Caco-2 (cell line): ENCODE measurements at places on chromosomes 12 and 14.

DNA sequence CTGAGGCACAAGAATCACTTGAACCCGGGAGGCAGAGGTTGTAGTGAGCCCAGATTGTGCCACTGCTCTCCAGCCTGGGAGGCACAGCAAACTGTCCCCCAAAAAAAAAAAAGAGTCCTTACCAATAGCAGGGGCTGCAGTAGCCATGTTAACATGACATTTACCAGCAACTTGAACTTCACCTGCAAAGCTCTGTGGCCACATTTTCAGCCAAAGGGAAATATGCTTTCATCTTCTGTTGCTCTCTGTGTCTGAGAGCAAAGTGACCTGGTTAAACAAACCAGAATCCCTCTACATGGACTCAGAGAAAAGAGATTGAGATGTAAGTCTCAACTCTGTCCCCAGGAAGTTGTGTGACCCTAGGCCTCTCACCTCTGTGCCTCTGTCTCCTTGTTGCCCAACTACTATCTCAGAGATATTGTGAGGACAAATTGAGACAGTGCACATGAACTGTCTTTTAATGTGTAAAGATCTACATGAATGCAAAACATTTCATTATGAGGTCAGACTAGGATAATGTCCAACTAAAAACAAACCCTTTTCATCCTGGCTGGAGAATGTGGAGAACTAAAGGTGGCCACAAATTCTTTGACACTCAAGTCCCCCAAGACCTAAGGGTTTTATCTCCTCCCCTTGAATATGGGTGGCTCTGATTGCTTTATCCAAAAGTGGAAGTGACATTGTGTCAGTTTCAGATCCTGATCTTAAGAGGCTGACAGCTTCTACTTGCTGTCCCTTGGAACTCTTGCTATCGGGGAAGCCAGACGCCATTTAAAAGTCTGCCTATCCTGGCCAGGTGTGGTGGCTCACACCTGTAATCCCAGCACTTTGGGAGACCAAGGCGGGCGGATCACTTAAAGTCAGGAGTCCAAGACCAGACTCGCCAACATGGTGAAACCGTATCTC lies 24.7 kb upstream of the P2RX4 start:
- DNase-seq, result no peak

DNA sequence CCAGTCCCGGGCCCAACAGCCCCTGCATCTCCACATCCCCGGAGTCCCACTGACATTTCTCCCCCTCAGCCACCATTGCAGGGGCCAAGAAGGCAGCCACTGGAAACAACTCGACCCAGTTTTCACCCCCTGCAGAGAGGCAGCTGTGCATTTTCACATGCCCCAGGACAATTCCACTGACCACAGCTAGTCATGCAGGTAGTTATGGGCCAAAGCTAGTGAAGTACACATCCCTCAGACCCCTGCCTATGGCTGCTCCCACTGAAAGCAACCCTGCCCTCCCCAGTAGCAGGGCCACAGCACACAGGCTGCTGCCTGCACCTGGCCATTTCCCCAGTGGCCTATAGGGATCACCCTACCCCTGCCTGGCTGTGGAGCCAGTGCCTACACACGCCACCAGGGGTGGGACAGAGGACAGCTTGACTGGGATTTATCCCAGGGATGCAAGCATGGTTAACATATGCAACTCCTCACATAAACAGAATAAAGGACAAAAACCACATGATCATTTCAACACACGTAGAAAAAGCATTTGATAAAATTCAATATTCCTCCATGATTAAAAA lies 154.0 kb downstream of the NDUFA12 start:
- peak; percentile 10 for DNase-seq

- no peak for DNase-seq
Observed at GRCh38 chr14:22512106-22512814, 76.8 kb downstream of the DAD1 start.

DNA sequence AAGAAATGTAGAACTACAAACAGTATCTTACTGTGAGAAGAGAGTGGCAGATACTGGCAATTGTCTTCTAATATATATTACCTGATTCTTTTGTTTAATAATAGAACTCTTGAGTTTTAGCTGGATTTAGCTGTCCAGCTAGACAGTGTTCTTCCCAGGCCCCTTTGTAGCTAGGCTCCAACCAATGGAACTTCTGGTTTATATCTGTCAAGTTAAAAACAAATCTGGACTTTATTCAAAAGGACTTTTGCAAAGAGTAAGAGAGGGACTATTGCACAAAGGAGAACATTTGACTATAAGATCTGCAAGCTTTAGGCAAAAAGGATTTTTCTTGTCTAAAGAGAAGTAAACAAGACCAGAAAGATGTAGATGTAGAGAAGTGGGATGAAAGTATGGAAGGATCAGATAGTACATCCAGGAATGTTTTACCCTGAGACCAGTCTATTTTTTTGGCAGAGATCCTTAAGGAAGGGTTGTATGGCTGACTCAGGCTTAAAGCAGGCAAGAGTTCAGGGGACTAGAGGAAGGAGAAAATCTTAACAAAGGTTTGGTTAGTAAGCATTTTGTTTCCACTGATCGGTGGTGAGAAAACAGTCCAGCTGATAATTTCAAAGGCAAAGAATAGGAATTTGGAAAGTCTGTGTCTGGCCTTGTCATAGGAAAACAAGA lies 111.1 kb upstream of the PLEKHA5 start:
- no peak for DNase-seq

GRCh38 chr12:131940141-131940547 lies 9.6 kb upstream of the EP400 start:
- DNase-seq, result no peak

- DNase-seq, result no peak
Observed at GRCh38 chr14:93128725-93129459, 13.2 kb upstream of the ITPK1 start.

DNA sequence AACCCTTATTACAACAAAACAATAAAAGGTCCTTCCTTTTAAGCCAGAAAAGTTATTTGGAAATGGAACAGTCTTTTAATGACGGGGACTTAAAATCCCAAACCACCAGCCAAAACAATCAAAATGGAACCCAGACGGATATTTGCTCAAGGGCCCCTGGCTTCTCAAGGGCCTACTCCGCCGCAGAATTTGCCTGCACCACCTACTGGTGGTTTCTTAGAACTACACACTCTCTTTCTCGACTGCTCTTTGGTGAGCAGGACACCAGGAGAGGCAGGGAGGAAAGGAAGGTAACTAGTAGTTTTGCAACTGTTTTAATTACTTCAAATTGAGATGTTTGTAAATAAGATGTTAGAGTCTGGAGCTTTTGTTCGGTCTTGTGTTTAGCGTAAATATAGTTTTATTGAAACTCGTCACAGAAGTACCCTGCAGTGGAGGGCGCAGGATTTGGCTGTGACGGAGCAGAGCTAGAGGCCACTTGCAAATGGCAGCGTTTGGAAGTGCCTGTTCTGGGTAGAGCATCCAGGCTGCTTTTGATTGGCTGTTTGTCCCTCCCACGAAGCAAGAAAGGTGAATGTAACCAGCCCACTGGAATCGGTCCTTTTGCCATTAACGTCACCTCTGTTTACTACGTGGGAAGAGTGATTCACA lies 238.5 kb downstream of the CACNA1C start:
- peak; percentile 70 for DNase-seq

- no peak for DNase-seq
Observed at GRCh38 chr12:77339610-77340009, 274.2 kb upstream of the E2F7 start.

DNA sequence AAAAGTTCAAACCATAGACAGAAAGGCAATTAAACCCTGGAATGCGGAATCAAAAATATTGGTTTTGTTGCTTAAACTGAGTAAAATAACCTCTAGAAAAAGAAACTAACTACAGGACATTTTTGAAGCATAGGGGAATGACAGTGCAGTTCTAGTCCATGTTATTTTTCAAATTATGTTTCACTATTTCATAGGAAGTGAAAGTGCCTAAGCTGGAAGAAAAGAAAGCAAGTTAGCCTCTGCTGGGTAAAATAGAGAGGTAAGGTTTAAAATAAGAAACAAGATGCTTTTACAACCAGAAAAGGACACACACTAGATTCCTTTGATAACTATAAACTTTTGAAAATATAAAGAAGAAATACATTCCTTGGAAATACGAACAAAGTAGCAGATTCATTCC lies 1.1 kb downstream of the CLECL1 start:
- DNase-seq, result no peak

DNA sequence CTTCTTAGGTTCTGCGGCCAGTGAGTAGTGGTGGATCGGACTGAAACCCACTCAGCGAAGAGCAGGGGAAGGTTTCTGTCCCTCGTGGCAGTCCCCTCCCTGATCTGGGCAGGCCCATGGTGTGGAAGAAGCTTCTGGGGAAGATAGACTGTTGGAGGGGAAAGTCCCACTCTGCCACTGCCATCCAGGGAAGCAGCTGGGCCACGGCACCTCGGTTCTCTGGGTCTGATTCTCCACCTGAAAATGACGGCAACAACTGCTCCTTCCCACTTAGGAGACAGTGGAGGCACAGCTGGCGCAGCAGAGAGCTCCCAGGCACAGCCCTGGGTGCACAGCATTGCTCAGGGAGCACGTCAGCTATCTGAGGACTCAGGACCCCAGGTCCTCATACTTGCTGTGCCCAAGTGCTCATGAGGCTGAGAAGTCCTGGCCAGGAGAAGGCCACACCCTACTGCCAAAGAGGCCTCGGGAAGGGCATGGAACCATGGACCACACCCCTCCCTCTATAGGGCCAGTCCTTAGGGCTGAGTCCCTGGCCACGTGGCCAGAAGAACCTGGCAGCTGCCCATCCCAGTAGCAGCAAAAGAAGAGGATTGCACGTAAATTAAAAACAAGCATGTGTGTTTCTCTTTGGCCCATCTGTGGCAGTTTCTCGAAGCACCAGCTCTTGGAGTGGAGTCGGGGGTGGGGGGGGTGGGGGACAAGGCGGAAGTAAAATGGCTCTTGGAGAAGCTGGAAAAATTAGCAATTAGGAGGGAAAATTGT lies 85.3 kb upstream of the BCL11B start:
- no peak for DNase-seq

GRCh38 chr12:109952873-109953272 lies 43.3 kb downstream of the GIT2 start:
- no peak for DNase-seq

DNA sequence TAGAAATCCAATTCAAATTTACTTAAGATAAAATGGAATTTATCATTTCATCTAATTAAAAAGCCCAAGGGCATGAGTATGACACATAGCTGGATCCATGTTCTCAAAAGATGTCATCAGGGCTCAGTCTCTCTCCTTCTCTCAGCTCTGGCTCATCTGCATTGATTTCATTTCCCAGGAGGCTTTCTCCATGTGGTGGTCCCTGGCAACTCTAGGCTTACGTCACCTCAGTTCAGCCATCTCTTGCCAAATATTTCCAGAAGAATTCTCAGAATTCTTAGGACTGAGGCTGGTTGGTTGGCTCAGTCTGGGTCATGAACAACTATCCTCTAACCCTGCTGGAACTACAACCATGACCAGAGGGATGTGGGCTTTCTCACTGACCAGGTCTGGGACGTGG lies 65.3 kb downstream of the FOS start:
- no peak for DNase-seq

DNA sequence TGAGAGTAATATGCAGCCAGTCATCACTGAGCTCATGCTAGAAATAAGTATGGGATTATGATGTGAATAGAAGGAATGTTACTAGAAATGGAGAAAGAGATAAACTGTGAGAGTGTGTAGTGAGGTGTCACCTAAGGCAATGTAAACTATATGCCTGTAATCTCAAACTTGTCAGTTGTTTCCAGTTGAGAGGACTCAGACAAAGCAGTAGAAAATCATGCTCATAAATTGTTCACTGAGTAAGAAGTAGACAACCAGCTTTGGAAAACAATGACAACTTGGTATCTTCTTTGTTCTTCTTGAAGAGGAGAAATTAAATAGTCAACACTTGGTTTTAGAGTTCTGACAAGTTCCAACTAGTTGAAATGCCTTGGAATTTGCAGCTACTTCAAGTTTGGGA lies 148.5 kb upstream of the OR4E1 start:
- DNase-seq, result no peak

DNA sequence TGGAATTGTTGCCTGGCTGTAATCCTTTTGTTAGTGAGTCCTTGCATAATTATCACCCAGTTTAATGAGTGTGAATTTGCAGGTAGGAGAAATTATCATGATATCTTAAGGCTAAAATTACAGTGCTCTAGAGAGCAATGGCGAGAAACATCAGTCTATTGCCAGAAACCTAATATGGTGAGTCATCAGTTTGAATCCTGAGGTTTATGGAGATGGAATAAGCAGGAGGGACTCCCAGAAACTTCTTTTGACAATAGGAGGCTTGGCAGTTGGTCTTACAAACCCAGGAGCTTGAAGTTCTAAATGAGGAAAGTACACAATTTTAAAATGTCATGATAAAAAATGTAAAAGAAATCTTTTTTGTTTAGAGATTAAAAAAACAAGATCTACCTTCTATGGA lies 31.5 kb upstream of the CRADD start:
- DNase-seq, result no peak

DNA sequence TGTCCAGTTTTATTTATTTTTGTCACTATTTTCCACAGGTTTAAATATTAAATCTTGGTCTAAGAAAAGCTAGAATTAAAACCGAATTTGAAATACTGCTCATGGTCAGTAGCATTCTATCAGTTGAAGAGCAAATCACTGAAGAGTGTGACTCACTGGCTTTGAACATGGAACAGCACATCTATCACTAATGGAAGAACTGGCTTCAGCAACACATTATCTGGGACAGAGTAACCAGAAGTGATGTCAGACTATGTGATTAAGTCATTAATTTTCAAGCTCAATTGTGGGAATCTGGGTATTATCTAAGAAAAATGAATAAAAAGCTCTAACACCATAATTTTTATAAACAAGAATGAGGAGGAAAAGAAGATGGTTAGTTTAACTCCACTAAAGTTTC lies 527.5 kb downstream of the TMTC2 start:
- DNase-seq, result no peak

DNA sequence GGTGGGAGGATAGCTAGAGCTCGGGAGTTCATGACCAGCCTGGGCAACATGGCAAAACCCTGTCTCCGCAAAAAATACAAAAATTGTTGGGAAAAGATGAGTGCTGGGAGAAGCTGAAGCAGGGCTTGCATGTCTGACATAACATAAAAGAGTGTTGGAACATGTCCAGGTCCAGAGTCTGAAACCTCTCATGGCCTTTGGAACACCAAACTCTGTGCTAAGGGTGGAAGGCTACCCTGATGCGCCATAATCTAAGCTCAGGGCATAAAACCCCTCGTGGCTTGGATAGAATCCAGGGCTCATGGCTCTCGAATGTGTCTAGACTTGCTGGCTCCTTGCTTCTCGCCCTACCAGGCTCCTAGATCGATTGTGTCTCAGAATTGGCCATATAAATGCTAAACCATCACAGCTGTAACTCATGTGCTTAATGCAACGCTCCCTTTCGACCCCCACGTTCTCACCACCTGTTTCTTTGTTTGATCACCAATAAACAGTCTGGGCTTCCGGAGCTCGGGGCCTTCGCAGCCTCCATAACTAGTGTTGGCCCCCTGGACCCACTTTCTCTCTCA lies 6.7 kb upstream of the CLEC7A start:
- no peak for DNase-seq

- peak; percentile 11 for DNase-seq
Observed at GRCh38 chr14:75884198-75884611, 97.6 kb downstream of the TGFB3 start.

DNA sequence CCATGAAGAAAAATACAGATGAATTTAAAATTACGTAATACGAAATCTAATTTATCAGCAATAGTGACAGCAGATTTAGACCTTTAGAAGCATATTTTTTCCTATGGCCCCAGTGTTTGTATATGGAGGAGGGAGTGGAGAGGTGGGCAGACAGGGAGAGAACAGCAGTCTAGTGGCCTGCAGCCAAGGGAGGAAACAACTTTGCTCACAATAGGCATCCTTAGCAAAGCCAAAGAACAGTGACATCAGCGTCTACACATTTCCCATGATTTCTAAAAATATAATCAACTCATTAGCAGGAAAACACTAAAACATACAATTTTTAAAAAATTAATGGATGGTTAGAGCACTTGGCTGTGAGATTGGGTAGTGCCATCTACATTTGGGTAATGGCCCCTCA lies 622.6 kb upstream of the ATP2B1 start:
- no peak for DNase-seq
